ENCODE measurements at places on chromosomes 3 and 15.
A peak's percentile ranks its signal among the peaks of the same experiment; 100 is the strongest.

- ATAC-seq: peak; percentile 65
Measured at GRCh38 chr15:77650265-77650664, 17.6 kb upstream of the LINGO1 start.

DNA sequence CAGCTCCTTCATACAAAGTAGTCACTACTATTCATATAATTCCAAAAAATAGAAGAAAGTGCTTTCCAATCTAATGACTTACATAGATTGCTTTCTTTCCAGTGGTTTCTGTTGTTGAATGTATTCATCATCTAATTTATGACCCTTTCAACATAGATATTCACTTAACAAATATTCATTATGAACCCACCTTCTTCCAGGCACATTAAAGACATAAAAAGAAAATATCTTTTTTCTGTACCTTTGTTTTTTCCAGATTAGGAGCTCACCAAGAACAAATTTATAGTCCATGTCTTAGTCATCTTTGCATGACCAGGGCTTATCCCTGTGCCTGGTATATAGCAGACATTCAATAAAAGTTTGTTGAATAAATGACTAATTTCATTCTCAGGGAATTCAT lies 32.4 kb upstream of the PDZRN3 start:
- ATAC-seq: no peak

DNA sequence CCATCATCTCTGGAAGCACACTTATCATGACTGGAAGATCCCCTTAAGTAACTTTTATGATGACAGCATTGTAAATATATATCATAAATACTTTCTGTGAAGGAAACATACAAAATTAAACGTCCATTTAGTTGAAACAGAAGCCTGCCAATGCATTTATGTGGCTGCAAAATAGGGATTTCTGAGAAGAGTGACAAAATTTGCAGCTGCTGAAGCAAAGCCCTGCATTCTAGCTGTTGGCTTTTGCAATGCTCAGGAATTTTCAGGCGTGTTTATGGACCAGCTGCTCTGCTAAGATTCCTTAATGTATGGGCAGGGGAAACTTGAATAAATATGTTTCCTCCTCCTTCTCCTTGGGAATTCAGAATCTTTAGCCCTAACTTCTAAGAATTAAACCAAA lies 137.3 kb downstream of the CACNA2D3 start:
- no peak for ATAC-seq

DNA sequence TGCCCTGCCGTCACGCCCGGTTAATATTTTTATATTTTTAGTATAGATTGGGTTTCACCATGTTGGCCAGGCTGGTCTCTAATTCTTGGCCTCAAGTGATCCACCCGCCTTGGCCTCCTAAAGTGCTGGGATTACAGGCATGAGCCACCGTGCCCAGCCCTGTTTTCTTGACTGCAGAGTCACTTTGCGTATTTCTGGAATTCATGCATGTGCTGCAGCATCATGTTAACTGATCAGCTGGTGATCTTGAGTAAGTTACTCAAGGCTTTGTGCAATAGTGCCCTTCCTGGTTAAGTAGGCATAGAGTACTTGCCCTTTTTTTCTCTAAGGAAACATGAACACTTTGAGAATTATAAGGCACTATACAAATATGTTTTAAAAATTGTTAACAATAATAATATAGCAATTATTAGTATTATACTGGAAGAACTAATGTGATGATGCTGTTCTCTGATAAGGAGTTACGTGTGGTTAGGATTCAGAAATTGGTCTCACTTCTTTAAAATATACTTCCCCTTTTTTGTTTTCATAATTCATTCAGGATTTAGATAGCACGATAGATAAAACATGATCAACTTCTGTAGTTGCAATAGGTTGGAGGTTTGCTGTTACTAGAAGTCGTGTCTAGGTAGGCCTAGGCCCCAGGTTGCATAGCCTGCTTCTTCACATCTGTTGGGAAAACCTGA lies 33.6 kb downstream of the GPR171 start:
- ATAC-seq: no peak

DNA sequence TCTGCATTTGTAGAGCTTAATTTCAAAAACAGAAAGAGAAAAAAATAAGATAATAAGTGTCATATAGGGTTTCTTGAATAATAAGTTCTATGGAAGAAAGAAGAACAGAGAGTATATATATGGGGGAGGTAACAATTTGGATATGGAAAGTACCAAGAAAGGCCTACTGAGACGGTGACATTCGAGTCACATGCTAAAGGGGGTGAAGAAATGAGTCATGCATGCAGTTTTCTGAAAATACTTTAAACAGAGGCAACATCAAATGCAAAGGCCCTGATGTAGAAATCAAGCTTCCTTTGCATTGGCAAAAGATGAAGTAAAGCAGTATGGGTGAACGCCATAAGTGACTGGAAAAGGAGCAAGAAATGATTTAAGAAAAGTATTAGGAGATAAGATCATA lies 371.6 kb upstream of the ZNF385D start:
- ATAC-seq: no peak

- ATAC-seq: no peak
Measured at GRCh38 chr3:168436245-168436724, 340.6 kb upstream of the GOLIM4 start.

GRCh38 chr3:549636-550035 lies 353.1 kb downstream of the CHL1 start:
- no peak for ATAC-seq

Measured in SK-N-SH treated with all-trans-retinoic acid at 6 μM for 48 hours (cell line).